Fibroblast of skin of back (primary cell): ENCODE measurements at places on chromosomes 7 and 10.

DNA sequence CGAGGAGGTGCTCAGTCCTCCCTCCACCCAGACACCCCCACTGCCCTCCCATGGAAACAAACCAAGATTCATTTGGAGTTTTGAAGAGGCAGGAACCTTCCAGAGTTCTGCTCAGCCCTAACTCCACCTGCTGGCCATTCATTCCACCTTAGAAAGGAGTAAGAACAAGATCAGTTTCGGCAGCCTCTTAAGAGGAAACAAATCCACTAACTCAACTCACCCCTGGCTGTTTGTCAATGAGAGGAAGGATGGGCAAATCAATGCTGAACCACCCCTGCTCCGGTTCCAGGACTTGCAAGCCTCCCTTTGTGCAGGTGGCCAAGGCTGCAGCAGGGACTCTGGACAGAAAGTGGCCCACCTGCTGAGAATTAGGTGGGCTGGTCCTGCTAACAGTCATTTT, 26.2 kb downstream of the CCDC3 start:
- DNase-seq = no peak

DNA sequence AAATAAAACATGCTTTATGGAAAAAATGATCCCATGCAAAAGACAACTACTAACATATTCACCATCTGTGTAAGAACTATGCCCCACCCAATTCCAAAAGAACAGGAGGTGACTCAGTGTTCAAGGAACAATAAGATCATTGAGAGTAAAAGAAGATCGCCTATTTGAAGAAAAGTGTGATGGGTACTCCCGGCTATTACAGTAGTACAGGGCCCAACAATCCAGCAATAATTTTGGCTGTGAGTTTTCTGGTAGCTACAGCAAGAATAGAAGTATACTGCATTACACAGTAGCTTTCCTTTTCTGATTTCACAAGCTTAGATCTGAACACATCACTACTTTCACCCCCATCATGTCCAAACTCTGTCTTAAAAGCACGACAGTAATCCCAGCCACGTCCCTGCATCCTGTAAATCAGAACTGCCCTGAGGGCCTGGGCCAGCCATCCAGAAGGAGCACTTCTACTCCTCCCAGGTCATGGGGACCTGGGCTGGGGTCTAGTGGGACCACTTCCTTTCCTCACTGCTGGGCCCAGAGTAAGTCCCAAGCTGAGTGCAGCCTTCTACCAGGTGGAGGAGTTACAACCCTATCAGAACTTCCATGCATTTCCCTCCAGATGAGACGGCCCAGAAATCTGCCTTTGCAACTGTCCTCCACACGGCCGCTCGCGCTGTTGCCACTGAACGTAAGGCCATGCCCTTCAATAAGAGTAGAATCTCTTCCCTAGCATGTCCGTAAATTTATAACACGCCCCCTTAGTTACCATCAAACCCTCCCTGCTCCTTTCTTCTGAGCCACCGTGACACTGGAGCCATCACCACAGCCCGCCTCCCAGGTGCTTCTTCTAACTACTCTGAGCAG, 7.9 kb downstream of the ESYT2 start:
- peak; percentile 85 for DNase-seq

- peak; percentile 61 for DNase-seq
Measured at GRCh38 chr10:76644476-76644875, 993.1 kb downstream of the KCNMA1 start.

DNA sequence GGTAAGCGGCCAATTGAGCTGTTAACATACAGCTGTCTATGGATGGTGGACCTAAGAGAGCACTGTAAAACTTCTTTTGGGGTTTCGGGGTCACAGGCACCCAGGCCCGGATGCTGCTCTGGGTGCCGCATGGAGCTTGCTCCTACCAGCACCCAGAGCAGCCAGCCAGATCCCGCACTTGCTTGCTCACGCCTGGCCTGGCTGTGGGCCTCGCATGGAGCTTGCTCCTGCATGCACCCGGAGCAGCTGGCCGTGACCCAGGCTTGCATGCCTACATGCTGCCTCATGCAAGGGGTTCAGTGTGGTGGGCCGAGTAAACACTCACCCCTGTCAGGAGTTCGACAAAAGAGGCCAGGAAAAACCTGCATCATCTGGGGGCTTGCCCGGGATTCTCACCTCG, 896.9 kb downstream of the SORCS1 start:
- DNase-seq = no peak

- no peak for DNase-seq
Measured at GRCh38 chr7:154960063-154960790, 42.7 kb downstream of the PAXIP1 start.
